ENCODE measurements at places on chromosomes 6 and 20. TPM values are rescaled to one million over a fixed set of nuclear protein-coding genes. Genes with fewer than 3 reads are reported as not detected.

DNA sequence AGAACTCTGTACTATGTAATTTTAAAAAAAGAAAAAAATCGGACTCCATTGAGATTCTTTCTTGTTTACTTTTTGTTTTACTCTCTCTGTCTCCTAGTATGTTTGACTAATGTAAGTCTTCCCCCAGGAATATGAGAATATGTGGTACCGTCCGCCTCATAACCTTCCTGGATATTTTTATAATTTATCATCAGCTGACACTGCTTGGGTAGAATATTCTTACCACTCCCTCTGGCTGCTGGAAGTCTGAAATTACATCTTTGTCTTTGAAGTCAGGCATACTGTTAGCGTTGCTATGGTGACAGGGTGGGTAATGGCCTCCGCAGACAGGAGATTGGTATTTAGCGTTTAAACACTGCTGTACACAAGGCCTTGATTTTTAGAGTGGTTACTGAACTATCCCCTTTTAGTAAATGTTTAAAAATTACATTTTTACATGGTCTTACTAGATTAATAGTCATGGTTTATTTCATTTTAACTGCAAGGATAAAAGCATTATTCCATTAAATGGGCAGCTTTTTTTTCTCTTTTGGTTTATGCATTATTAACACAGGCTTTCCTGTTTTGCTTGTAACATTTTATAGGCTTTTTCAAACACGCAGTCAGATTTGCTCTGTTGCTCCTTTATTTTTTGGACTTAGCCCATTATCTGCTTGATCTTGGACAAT is 176.4 kb downstream of the ARID1B start:
- peak; percentile 79 for DNase-seq

DNA sequence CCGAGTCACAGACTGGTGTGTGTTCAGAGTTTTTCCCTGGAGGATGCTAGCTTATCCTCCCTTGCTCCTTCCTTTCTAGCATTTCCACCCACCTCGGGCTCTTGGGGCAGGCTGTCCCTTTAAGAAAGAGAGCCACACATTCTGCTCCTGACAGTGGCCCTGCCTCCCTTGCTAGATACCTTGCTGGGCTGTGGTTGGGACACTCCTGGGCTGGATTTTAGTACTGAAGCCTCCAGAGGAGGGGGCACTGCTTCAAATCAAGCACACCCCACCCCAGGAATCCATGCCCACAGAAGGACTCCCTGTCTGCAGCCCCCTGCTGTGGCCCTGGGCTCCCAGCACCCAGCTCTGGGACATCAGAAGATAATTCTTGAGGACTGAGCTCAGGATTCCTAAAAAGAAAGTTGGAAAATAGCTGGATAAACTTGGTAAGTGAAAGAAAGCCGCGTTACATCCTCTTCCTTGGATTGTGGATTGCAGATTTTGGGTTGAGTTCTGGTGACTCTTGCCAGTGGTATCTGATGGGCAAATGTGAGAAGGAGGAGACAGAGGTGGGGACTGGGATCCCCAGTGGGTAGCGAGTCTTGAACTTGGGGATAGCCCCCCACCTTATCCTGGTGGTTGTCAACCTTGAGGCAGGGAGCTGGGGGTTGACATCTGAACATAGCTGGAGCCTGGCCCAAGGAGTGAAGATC is 29.0 kb downstream of the DAAM2 start:
- DNase-seq, result no peak

Gene RXRB
- polyA plus RNA-seq, result 8.9 TPM

DNA sequence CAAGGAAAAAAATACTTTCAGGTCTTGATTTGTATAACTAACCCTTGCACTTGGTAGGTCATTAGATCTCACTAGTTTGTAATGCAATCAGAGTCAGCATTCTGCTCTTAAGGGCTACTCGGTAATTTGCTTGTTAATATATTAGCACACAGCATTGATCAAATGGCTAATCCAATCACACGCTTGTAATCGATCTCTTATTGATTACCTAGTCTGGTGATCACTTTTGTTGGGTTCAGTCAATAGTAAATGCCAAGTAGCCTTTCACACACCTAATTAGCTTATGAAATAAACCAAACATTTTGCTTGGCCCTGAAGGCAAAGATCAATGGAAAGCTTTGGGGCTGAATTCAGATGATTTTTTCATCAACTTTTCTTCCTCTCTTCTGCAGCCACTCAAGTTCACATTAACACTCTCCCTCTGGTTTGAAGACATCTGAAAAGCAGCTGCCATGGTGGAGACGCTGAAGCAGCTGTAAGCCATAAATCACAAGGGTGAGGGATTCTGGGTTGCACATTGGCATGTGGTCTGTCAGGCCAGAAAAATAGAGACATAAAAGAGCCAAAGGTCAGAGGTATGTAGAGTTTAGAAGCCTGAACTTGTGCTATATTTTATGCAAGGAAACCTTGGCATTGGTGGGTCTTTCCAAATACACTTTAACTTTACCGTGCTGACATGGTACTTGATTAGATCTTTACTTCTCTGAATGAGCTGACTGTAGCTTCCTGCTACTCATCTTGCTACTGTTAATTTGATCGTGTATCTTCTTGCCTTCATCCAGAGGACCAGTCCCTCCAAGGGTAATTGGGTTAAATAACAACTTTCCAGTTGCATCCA is 234.4 kb downstream of the SIM1 start:
- no peak for DNase-seq

Gene SPAG4
- 1.2 TPM for polyA plus RNA-seq

- no peak for DNase-seq
These were observed 11.4 kb upstream of the COL9A1 start for GRCh38 chr6:70314296-70314695.

- no peak for DNase-seq
These were observed at the start of gene ZNF831 for GRCh38 chr20:59163631-59164530. Gene ZNF831 (plus strand): TSS chr20:59163821. CDS start chr20:59191020, 27,199 bp downstream.

DNA sequence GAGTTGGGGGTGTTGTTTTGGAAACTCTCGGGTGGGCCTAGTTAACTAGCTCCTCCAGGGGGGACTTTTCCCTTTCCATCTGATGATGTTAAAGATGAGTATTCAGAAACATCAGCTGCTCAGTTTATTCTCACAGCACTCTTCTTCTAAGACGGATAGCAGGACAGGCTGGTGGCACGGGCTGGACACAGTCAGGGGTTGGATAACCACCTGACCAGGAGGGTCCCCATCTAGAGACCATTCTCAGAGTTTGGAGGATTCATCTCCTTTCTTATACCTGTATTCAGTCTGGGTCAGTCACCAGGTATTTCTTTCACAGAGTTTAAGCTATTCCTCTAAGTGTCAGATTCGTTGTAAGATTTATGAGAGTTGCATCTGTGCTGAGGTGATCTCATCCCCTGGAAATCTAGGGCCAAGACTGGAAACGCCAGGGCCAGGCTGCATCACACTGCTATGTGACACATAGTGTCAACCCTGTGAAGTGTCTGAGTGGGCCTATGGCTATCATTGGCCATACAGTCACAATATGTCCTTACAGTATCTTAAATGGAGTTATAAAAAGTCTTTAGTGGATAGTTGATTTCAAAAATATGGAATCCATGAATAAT is 111.7 kb downstream of the FAM50B start:
- no peak for DNase-seq

GRCh38 chr6:19803331-19804204 is 33.6 kb upstream of the ID4 start:
- no peak for DNase-seq

DNA sequence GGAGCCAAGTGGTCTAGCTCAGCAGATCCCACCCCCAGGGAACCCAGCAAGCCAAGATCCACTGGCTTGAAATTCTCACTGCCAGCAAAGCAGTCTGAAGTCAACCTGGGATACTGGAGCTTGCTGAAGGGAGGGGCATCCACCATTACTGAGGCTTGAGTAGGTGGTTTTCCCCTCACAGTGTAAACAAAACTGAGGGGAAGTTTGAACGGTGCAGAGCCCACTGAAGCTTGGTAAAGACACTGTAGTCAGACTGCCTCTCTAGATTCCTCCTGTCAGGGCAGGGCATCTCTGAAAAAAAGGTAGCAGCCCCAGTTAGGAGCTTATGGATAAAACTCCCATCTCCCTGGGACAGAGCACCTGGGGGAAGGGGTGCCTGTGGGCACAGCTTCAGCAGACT is 819.5 kb upstream of the EPHA7 start:
- no peak for DNase-seq

Gene KHDC1L
- polyA plus RNA-seq, result not detected

DNA sequence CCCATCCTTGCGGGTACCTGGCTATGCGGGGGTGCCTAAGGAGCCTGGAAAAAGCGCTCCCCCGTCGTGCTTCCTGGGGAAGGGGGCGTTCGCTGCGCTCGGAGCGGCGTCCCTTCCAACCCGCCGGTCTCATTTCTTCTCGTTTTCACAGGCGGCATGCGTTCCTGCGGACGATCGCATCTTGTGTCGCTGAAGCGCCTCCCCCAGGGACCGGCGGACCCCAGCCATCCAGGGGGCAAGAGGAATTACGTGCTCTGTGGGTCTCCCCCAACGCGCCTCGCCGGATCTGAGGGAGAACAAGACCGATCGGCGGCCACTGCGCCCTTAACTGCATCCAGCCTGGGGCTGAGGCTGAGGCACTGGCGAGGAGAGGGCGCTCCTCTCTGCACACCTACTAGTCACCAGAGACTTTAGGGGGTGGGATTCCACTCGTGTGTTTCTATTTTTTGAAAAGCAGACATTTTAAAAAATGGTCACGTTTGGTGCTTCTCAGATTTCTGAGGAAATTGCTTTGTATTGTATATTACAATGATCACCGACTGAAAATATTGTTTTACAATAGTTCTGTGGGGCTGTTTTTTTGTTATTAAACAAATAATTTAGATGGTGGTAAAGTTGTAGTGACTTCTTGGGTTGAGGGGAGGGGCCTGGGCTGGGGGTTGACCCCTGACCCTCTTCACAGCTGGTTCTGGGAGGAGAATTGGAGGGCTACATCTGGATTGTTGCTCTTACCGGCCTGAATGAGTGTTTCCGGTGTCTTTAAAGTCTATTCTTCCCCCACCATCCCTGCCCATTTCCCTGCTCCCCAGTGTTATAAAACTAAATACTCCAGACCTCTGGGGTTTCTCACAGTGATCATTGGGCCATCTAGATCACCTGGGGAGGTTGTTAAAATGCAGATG is 1.1 kb downstream of the ID1 start:
- peak; percentile 14 for DNase-seq

- no peak for DNase-seq
These were observed 476 bp downstream of the MEA1 start for GRCh38 chr6:43013097-43013842.

Gene RNF39
- not detected for polyA plus RNA-seq
